Stimulated activated CD4-positive, alpha-beta T cell treated with anti-CD3 and anti-CD28 coated beads, Interleukin-15, amount 100 ng/mL, for 1 hour (primary cell): ENCODE measurements at places on chromosomes 12 and 14.

GRCh38 chr14:57420986-57421385 lies 30.6 kb downstream of the NAA30 start:
- DNase-seq: no peak

DNA sequence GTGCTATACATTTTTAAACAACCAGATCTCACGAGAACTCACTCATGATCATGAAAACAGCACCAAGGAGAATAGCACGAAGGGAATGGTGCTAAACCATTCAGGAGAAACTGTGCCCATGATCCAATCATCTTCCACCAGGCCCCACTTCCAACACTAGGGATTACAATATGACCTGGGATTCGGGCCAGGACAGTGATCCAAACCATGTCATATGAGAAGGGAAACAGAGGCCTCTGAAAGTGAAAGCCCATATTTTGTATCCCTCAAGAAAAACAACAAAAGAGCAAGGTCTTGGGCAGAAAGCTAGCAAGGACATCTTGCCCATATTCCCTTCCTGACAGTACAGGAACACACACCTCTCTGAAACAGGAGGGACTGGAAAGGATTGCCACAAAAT lies 163.9 kb upstream of the VASH1 start:
- DNase-seq: no peak

DNA sequence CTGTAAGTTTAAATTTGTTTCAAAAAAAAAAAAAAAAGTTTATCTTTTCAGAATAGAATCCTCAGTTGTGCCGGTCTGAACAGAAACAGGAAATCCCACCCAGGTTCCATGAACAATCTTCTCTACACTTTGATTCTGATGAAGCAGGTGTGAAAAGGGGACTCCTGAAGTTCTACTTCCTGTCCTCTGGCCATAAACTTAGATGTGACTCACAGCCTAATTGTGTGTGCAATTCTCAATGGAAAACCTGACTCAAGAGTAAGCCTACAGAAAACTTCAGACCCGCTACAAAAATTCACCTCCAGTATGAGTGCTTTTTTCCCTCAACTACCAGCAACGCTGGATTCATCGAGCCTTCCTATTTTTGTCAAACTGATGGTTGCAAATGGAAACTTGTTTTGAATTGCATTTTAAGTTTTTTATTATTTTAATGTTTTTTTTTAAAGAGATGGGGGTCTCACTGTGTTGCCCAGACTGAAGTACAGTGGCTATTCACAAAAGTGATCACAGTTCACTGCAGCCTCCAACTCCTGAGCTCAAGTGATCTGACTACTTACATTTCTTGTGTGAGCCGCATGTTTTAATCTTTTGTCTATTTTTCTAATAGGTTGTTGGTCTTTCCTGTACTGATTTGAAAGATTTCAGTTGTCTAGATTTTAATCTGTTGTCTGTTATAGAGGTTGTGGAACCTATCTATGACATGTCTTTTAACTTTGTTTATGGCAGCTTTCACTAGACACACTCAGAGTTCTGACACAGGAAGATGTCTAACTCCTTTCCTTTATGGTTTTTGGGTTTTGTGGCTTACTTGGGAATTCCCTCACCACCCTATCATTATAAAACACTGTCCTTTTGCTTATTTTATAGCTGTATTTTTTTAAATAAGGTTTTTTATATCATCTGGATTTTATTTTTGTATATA lies 37.6 kb downstream of the ATG14 start:
- no peak for DNase-seq

DNA sequence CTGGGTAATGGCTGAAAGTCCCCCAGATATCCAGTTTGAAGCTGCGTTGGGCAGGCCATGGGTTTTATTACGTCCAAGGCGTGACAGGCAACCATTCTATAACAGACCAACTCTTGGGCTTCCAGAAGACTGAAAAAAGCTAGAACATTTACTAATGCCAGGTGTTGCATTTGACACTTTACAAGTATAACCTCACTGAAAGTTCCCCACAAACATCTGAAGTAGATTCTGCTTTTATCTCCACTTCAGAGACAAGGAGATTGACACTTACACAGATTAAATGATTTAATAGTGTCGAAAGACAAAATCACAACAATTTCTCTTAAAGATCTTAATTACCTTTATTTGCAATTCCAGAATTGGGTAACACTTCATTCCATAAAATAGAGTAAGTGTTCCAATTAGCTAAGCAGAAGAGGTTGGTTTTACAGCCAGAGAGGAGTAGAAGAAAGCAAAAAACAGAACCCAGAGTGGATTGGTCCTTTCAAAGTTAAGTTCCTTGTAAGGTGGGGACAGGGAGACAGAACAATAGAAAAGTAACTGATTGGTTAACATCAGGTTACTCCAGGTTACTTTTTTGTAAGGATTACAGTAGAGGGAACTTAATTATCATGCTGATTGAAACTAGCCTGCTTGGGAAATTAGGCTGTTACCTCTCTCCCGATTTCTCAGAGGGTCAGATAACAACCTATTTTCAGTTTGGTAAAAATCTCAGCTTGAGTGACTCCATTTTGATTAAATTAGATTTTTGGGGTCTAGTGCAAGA lies 11.3 kb downstream of the SOCS2 start:
- no peak for DNase-seq

DNA sequence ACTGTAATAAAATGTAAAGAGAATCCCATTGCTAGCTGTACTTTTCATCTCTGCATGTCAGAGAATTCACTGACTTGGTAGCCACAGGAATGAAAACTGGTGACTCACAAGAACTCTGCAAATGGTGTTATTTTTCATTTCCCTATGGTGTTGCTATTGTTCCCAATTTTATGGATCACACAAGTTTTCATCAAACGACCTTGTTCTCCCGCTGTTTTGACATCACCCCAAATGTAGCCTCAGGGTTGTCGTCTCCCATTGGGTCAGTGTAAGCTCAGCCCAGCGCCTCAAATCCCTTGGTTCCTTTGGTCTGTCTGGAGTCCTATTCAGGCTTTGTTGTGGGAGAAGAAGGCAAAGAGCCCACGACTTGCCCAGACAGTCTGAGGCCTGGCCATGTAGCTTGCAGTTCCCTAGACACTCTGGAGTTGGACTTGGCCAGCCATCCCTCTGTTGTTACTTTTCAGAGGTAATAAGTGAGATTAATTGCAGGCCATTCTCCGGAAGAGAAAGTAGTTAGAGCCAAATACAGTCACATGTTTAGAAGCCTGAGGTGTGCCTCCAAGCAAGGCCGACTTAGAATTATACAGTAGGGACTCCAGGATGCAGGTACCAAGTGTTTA lies 159.2 kb downstream of the TGFB3 start:
- no peak for DNase-seq

- DNase-seq: no peak
Measured at GRCh38 chr14:60095781-60096450, 4.2 kb downstream of the PCNX4 start.

DNA sequence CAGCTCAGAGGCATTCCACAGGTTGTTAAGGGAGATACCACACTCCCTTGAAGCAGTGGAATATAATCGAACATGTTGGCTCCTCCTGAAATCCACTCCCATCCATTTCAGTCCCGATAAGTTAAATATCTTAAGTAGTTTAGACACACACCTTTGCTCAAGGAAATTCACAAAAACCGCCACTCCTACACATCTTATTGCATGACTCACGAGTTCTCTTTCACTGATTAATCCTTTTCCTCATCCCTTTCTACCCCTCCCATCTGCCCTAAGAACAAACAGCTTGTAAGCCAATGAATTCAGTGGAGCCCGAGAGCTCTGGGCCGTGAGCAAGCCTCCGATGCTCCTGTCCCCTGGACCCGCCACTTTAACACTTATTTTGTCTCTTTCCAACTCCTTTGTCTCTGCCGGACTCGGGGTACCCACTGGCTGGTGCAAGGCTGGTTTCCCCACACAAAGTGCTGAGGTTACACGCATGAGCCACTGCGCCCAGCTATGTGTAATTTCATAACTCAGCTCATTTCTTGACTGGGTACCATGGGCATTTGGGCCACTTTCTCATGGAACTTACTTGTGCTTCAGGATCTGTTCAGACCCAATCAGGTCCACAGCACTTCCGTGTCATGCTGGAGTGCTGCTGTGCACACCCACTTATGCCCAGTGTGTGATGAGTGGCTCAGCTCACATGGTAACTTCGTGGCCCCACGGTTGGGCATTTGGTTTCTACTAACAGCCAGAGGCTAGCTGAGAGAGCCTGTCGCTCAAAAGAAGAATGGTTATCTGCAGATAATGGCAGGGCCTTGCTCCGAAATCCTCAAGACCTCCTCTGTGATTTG lies 171.8 kb upstream of the ALG10B start:
- DNase-seq: no peak

- no peak for DNase-seq
Measured at GRCh38 chr12:67091678-67092077, 177.5 kb upstream of the CAND1 start.

DNA sequence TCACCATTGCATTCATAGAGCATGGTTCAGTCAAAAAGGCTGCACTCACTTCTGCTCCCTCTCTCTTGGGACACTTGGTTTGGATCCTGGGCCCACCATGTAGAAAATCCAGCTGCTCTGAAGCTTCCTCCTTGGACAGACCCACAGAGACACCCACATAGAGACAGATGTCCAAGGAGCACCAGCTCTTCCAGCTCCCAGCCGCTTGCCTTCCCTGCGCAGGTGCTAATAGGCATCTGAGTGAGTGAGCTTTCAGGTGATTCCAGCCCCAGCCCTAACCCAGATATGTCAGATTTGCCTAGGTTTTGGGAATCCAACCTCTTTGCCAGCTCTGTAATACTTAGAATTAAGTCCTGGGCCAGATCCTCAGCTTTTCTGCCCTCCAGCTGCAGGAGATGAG lies 38.6 kb downstream of the DLK1 start:
- no peak for DNase-seq

DNA sequence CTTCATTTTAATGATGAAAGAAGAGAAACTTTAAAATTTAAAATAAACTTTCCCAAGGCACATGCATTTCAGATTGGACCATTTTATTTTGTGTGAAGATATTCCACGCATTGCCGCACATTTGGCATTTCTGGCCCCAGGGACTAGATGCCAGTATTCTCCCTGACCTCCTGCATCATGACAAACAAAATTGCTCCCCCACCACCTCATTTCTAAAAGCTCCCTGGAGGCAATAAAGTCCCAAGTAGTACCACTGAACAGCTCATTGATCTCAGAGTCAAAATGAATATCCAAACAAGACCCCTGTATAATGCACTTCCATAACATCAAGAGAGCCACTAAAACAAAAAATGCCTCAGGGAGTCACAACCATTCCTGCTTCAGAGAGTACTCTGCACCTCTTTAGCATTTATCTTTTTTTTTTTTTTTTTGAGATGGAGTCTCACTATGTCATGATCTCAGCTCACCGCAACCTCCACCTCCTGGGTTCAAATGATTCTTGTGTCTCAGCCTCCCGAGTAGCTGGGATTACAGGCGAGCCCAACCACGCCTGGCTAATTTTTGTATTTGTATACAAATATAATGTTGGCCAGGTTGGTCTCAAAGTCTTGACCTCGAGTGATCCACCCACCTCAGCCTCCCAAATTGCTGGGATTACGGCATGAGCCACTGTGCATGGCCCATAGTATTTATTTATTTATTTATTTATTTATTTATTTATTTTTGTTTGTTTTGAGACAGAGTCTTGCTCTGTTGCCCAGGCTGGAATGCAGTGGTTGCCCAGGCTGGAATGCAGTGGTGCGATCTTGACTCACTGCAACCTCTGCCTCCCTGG lies 48.8 kb upstream of the RASSF3 start:
- no peak for DNase-seq

GRCh38 chr12:19121449-19122018 lies 8.0 kb upstream of the PLEKHA5 start:
- no peak for DNase-seq

DNA sequence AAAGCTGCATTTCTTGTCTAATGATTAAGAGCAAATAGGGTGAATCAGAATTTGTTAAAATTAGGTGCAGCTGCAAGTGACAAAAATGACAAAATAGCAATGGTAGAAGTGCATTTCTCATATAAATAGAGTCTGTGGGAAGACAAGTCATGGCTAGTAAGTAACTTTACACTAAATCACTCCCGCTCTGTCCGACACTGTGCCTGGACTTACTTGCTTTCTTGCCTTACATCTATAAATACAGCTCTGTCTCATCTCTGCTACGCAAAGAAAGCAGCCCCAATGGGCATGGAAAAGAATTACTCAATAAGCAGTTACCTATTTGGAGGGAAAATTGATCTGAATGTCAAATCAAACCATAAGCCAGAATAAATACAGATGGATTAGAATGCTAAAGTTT lies 245.4 kb upstream of the KRR1 start:
- no peak for DNase-seq
